ENCODE measurements at places on chromosomes 12 and 14.

DNA sequence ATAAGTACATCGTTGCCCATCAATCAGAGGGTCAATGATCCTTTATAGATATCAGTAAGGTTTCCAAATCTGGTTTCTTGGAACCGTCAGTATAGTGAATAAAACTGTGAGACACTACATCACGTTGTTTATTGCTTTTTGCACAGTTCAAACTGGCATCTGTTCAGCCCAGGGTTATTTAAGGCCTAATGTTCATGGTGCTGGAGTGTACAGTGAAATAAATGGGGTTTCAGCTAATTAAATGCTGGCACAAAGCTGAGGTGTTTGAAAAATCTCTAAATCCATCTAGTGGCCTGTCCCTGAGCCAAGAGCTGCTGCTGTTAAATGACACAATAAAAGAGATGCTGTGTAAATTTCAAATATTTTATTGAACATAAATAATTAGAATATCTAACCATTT is 69.9 kb downstream of the RPS29 start:
- no peak for DNase-seq

GRCh38 chr12:61798778-61799177 is 461.4 kb upstream of the USP15 start:
- DNase-seq, result no peak

- DNase-seq, result no peak
Observed at GRCh38 chr12:68352067-68352466, 19.9 kb upstream of the MDM1 start.

DNA sequence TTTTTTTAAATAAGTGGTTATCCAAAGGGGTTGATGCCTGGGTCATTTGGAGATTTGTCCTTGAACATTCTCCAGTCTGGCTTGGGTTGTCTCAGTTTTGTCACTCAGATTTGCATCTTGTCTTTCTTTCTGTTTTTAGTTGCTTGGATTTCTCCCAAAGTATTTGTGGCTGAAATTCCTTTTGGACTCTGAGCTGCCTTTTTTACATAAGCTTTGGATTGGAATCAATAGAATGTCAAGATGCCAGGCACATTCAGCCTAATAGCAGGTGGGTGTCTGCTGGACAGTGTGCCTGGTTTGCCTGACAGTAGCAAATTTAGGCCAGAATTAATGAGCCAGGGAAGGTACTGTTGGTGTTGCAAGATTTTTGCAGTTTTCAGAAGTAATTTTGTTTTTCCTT is 50.0 kb downstream of the FLRT2 start:
- DNase-seq, result no peak

- no peak for DNase-seq
Observed at GRCh38 chr12:44510510-44510909, 365.6 kb downstream of the NELL2 start.

DNA sequence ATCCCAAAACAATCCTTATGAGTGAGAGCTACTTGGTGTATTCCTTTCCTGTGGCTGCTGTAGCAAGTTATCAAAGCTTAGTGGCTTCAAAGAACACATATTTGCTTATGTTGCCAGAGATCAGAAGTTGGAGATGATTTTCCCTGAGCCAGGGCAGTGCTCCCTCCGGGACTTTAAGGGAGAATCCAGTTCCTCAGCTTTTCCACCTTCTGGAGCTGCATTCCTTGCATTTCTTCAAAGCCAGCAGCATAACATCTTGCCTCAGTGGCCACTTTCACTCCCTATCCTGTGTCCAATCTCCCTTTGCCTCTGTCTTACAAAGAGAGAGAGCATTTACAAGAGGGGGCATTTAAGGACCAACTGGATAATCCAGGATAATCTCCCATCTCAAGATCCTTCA is 33.7 kb downstream of the P2RX7 start:
- no peak for DNase-seq

GRCh38 chr14:38127784-38128183 is 79.9 kb upstream of the SSTR1 start:
- no peak for DNase-seq

DNA sequence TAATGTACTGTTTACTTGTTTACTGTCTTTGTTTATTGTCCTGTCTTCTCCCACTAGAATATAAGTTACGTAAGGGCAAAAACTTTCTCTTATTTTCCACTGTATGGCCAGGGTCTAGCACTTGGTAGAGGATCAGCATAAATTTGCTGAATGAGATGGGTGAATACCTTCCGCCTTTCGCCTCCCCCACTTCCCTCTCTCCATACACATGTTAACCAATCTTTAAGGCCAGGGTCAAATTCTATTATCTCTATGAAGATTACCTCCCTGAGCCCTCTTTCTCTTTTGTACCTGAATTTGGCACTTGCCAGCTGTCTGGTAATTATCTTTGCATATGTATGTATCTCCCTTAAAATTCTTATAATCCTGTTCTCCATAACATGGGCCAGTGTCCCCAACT is 4.9 kb downstream of the DUSP16 start:
- no peak for DNase-seq

GRCh38 chr14:52397844-52398243 is 83.7 kb downstream of the PTGER2 start:
- DNase-seq, result no peak

- no peak for DNase-seq
Observed at GRCh38 chr12:5230156-5230555, 186.5 kb downstream of the KCNA5 start.

Data from RWPE2 (cell line).